ENCODE measurements at places on chromosomes 5 and 9. TPM values are rescaled to one million over a fixed set of nuclear protein-coding genes. Genes with fewer than 3 reads are reported as not detected.

GRCh38 chr9:92480291-92480771 lies 2.0 kb downstream of the ASPN start:
- DNase-seq = peak; percentile 45

DNA sequence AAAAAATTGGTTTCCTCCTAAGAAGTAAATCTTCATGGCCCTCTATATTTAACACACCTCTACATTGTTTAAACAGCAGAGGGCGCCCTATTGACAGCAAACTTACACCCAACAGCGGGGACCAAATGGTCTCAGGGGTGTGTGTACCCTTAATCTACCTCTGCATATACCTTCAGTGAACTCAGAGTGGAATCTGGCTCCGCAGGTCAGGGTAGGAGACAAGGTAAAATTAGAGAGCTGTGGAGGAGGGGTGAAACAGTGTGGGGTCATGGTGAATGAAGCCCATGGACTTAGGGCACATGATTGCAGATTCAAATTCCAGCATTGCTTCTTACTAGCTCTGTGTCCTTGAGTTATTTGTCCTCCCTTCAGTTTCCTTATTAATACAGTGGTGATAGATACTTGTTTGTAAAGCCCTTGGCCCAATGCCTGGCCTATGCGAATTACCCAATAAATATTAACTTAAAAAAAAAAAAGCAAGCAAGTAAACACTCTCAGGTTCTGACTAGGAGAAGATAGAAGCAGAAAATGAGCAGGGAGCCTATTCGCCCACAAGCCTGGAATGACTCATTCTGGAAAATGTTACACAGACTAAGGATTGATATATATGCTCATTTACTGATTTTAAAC lies 122.9 kb downstream of the CAVIN4 start:
- DNase-seq = peak; percentile 2

- no peak for DNase-seq
These were observed 48.3 kb upstream of the EXOC3 start for GRCh38 chr5:394671-395155.

DNA sequence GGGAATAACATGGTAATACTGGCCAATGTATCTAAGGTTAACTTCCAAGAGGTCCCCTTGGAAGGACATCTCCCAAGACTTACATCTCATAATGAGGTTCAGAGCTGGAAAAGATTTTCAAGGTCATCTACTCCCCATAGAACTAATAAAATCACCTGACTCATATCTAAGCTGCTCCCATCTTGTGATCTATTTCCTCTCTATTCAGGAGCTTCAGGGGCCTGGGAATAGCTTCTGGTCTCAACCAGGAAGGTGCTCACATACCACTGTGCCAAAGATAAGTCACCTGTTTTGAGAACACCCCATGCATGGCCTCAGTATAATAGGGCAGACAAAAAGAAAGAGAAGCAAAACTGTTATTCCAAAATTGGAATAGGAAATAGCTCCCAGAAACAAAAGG lies 74.2 kb downstream of the OXCT1 start:
- DNase-seq = no peak

GRCh38 chr9:6428940-6429889 lies 16.2 kb downstream of the UHRF2 start:
- no peak for DNase-seq

- no peak for DNase-seq
These were observed 10.9 kb downstream of the EXOC3 start for GRCh38 chr5:453725-454481.

DNA sequence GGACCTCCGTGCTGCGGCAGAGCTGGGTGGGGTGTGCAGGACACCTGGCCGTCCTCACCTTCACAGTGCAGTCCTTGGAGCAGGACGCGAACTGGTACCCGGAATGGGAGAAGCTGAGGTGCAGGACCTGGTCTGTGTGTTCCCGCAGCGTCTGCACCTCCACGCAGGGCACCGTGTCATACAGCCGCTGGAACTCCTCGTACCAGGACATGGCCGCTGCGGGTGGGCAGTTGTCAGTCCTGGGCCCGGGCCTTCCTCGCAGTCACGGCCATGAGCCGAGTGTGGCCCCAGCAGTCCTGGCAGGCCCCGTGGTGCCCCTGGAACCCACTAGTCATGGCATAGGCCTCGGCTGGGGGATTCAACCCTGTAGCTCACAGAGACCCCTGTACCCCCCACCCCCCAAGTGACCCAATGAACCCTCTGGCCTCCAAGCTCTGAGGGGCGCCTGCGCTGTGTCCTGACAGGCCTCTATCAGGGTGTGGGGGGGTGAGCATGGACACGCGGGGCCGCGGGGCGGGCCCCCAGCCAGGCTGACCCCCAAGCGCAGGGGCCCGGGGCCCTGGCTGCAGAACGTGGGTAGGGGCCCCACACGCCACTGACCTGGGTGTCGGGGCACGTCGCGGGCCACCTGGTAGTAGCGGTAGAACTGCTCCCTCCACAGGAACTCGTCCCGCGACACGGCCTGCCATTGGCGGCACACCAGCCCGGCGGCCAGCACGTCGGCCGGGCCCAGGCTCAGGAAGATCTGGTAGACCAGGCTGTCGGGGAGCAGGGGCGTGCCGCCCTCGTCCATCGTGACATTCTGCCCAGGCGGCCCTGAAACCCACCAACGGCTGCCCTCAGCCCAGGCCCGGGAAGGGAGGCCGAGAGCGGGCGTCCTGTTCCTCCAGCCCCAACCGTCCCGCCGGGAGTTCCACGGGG lies 987 bp downstream of the FBXW5 start:
- DNase-seq = peak; percentile 16

- no peak for DNase-seq
These were observed 1439.6 kb upstream of the ACO1 start for GRCh38 chr9:30944741-30945280.

DNA sequence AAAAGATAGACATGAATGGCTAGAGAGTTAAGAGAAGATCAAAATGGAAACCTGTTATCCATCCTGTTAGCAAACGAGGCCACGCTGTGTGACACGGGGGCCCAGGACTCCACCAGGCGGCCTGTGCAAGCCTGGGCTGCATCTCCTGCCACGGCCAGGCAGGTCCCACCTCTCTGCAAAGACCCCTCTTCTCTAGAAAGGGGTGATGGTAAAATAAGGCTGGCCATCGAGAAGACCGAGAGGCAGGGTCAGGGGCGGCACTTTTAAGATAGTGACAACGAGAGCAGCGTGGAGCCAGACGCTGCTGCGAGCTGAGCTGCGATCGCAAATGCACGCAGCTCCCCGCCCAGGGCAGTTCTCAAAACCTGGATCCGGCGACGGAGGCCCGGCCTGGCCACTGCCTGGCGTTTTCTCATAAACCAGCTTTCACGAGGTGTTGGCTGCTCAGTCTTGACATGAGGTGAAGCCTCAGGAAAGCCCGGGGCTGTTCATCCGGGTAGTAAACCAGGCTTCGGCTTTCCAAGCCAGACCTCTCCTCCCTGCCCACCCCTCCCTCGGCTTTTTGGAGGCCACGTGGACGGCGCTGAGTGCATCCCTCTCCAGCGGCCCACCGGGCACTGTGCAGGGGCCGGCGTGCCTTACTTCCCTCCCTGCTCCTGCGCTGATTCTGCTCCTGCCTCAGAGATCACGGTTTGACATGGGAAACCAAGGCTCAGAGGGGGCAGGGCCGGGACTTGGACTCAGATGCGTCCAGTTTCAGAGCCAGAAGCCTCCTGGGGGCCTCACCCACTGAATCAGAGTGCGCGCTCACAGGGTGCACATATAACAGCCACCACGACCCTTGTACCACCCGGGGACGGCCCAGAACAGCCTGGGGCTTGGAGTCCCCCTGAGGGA lies 151.6 kb upstream of the PHYKPL start:
- DNase-seq = no peak

PLAA gene
- total RNA-seq = 51.0 TPM

SNCAIP gene
- total RNA-seq = 0.57 TPM

ZNF618 gene
- total RNA-seq = 5.8 TPM

CRHBP gene
- not detected for total RNA-seq

GDNF gene
- total RNA-seq = 0.54 TPM

SHROOM1 gene
- 7.6 TPM for total RNA-seq

All from fibroblast of the aortic adventitia (primary cell).